ENCODE measurements at places on chromosomes 3 and 15. TPM values are rescaled to one million over a fixed set of nuclear protein-coding genes. Genes with fewer than 3 reads are reported as not detected.

Gene CCR1
- total RNA-seq: not detected

Gene WDR93
- total RNA-seq: 0.15 TPM

Gene SHF
- total RNA-seq: 0.69 TPM

Gene PCSK6
- 8.1 TPM for total RNA-seq

Gene SERPINI1
- 1.9 TPM for total RNA-seq

Gene CFAP91
- 0.35 TPM for total RNA-seq

Gene SPSB4
- 0.20 TPM for total RNA-seq

Gene STX19
- not detected for total RNA-seq

Gene LRRN1
- total RNA-seq: not detected

Gene NR1I2
- not detected for total RNA-seq

Gene B3GALNT1
- total RNA-seq: 0.15 TPM

Gene PP2D1
- not detected for total RNA-seq

All from A549 treated with RU486 at 1 μM for 4 hours (cell line).